ENCODE measurements at places on chromosomes 3 and 15.
A peak's percentile ranks its signal among the peaks of the same experiment; 100 is the strongest.

GRCh38 chr3:141243271-141243707 is 11.7 kb downstream of the PXYLP1 start:
- DNase-seq = peak; percentile 52

GRCh38 chr3:16319723-16320122 is 54.7 kb downstream of the OXNAD1 start:
- DNase-seq = no peak

GRCh38 chr15:25682340-25682739 is 180.8 kb downstream of the ATP10A start:
- no peak for DNase-seq

- no peak for DNase-seq
Observed at GRCh38 chr3:39196671-39197356, 4.4 kb upstream of the XIRP1 start.

Measured in COLO829 (cell line).